AG04450 (cell line): ENCODE measurements at places on chromosomes 13 and 19.

GRCh38 chr19:29928831-29929230, 13.2 kb upstream of the URI1 start:
- DNase-seq, result no peak

- DNase-seq, result no peak
These were observed 403.3 kb upstream of the ATXN8OS start for GRCh38 chr13:69704311-69704710.

DNA sequence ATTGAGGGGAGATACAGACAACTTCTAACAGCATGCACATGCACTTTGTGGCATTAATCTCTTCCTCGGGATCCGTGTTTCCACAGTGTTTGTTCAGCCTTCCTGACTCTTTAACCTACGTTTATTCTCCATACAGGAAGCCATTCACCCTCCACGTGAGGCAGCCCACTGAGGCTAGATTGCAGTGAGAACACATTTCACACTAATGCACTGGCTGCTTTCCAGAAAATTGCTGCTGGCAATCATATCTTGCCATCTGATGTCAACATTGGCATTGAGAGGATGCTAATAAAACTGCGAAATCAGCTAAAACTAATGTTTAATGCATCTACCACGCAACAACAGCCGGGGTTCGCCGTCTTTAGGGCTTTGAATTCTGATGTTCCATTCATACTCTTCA, 30.0 kb downstream of the DCLK1 start:
- DNase-seq, result no peak

GRCh38 chr13:45768656-45769479, 66.7 kb downstream of the CBY2 start:
- no peak for DNase-seq

- peak; percentile 66 for DNase-seq
These were observed 31.7 kb downstream of the DNAJC15 start for GRCh38 chr13:43054803-43055802.

- no peak for DNase-seq
These were observed 47.1 kb upstream of the MAP3K10 start for GRCh38 chr19:40144151-40144550.

- DNase-seq, result no peak
These were observed 12.6 kb downstream of the KHSRP start for GRCh38 chr19:6412061-6412446.

GRCh38 chr13:33197541-33197971, 88.0 kb downstream of the STARD13 start:
- no peak for DNase-seq

GRCh38 chr19:814152-815078, 7.3 kb downstream of the PLPPR3 start:
- no peak for DNase-seq

GRCh38 chr19:13463296-13463695, 43.0 kb downstream of the CACNA1A start:
- no peak for DNase-seq

DNA sequence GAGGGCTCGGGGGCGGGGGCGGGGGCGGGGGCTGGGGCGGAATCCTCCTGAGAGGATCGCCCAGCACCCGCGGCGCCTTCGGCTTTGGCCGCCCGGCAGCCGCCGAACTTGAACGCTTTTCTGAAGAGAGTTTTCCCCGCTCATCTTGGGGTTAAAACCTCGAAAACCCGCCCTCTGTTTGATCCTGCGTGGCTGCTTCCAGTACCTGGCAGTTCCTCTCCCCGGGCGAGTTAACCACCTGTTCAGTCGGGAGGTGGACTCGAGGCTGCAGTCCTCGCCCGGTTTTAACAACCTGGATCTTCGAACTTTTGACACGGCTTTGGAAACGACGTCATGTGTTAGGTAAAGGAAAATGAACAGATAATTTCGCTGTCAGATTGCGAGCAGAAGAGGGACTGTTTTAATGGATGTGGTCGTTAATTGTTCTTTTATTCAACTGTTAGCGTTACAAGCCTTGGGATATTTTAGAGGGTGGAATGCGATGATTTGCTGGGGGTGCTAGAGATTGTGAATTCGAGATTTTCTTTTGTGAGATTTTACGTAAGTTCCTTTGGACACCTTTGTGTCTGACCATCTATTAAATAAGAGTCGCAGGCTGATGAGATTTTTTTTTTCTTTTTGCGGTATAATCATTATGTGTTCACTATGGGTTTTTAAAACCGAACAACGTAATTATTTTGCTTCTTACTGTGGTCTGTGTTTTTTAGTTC, 1.0 kb downstream of the FNDC3A start:
- no peak for DNase-seq

- DNase-seq, result no peak
These were observed 384.9 kb downstream of the KCNRG start for GRCh38 chr13:50400035-50400726.

DNA sequence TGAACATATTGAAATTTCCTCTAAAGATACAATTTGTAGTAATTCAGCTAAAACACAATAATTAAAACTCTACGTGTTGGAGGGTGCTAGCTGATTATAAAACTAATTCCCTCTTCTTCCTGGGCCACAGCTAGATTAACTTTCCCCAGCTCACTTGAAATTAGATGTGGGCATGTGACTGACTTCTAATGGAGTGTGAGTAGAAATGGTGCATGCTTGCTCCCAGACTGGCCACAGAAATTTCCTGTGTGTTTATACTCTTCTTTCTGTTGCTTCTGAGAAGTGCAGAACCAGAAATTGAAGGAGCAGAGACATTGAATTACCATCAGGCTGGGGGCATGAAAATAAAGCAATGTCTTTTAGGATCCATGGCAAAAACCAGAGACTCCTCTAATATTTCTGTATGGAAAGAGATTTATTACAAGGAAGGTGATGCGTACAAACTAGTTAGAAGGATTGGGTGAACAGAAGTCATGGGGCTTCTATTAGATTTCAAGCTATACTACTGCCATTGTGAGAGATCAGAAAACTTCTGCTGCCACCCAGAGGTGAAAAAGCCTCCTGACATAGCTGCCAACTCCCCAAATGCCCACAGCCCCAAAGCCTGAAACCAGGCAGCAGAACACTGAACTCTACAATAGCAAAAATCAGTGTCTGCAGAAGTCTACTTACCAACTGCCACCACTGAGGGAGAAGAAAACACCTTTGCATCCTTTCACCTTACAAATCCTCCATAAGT, 379.2 kb upstream of the MIR17HG start:
- DNase-seq, result no peak

- no peak for DNase-seq
These were observed 15.3 kb downstream of the METTL21C start for GRCh38 chr13:102679449-102680132.

GRCh38 chr13:113748862-113749451, 10.1 kb upstream of the TMEM255B start:
- no peak for DNase-seq

DNA sequence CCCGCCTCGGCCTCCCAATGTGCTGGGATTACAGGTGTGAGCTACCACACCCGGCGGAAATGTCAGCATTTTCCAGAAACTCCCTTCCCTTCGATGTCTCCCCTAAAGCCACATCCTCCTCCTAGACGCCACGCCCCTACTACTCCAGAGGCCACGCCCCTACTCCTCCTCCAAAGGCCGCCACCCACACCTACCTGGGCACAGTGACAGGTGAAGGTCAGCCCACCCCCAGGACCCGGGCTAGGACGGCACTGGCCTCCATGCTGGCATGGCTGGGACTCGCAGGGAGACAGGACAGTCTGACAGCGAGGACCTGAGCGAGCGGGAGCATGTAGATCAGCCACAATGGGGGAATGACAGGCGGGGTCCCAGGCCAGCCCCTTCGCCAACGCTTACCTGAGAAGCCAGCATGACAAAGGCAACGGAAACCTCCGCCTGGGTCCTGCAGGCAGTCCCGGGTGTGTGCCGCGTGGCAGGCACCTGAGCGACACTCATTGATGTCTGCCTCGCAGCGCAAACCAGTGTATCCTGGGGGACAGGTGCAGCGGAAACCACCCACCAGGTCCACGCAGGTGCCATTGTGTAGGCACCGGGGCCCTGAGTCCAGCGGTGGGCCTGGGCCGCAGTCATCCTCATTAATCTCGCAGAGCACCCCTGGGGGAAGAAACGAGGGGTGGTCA, 22.0 kb downstream of the NOTCH3 start:
- no peak for DNase-seq

- DNase-seq, result no peak
These were observed 20.8 kb upstream of the SPACA7 start for GRCh38 chr13:112355274-112355838.

- DNase-seq, result no peak
These were observed 115.2 kb upstream of the SOX21 start for GRCh38 chr13:94827566-94827965.

DNA sequence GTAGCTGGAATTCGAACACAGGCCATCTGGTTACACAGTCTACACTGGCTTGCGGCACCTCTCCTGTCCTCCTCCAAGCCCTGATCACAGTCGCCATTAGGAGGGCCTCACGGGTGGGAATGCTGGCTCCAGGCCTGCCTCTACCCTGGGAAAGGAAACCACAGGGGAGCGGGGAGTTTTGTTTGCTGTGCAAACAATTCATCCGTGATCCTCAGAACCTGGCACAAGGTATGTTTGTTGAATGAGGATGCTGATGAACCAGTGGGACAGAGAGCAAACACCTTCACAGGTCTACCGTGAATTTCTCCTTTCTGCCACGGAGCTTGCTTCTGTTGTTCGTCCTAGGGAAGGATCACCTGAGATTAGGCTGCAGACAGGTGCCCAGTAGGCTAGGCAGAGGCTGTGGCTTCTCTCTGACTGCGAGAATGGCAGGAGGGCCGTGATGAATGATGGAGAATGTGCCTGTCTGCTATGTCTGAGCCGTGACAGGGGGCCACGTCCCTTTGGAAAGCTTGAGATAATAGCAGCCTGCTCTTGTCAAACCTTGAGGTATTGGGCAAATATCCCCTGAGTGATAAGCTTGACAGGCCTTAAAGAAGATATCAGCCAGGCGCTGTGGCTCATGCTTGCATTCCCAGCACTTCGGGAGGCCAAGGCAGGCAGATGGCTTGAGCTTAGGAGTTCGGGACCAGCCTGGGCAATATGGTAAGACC, 36.7 kb downstream of the PIN1 start:
- DNase-seq, result no peak

GRCh38 chr19:2207991-2208860, 27.9 kb downstream of the PLEKHJ1 start:
- no peak for DNase-seq

- no peak for DNase-seq
These were observed 129.9 kb downstream of the FOXO1 start for GRCh38 chr13:40536443-40537113.
